ENCODE measurements at places on chromosomes 3 and 15. TPM values are rescaled to one million over a fixed set of nuclear protein-coding genes. Genes with fewer than 3 reads are reported as not detected.

Gene SLC28A2
- not detected for total RNA-seq

Gene PLD1
- total RNA-seq = 96.2 TPM

Gene PTX3
- total RNA-seq = 213 TPM

Gene IQCF5
- total RNA-seq = not detected

Gene FOXL2NB
- under 0.01 TPM for total RNA-seq

Gene GOLGA6B
- total RNA-seq = not detected

Gene NEK10
- 0.65 TPM for total RNA-seq

Gene KIF7
- 1.2 TPM for total RNA-seq

Gene TNIK
- total RNA-seq = 14.2 TPM
